ENCODE measurements at places on chromosomes 4 and X. TPM values are rescaled to one million over a fixed set of nuclear protein-coding genes. Genes with fewer than 3 reads are reported as not detected.

- no peak for DNase-seq
Observed at GRCh38 chr4:93747220-93747619, 81.3 kb upstream of the ATOH1 start.

GRCh38 chrX:124401696-124402095 lies 55.3 kb downstream of the SH2D1A start:
- DNase-seq, result no peak

- DNase-seq, result no peak
Observed at GRCh38 chrX:75603833-75604232, 81.0 kb upstream of the ZDHHC15 start.

DNA sequence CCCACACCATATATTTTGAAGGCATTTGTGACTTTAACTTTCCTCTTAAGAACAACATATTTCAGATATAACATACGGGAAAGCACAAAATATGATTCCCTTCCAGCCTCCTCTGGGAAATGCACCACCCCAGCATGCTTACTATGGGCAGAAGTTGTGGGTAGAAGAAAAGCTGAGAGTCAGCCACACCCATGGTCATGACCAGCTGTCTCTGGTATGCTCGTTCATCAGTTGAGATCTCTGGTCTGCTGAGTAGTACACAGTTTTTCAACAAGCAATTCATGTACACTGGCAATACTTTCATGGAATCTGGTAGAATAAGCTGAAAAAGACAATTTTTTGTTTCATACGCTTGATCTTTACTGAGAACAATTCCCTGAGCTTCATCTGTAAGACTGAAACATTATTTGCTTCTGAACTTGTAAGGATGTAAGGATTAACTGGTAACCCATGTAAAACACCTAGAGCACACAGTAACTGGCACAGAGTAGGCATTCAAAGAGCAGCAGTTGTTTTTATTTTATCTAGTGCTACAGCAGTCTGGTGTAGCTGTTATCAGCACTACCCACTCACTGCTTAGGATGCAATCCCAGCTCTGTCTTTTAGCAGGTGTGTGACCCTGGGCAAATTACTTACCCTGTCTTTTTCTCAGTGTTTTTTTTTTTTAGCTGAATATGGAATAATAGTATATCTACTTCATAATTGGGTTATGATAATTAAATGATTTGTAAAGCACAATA lies 47.6 kb downstream of the METTL14 start:
- DNase-seq, result no peak

USP17L27 gene
- not detected for total RNA-seq

DNA sequence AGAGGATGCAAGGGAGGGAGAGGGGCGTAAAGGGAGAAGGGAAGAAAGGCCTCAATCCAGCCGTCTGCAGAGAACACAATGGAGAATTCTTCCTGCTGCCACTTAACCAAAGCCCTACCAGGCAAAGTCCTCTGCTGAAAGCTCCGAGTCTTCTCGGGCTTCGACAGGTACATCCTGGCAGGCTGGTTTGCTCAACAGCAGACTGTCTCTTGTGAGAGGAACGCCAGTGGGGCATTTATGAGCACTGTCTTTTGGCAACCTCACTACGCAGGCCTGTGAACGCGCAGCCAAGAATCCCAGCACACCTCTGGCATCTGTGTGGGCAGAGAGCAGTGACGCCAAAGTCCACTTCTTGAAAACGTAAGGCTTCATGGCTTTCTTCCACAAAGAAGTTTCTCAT lies 207.5 kb upstream of the FAM9B start:
- DNase-seq, result no peak

SPIN2A gene
- total RNA-seq, result 0.53 TPM

DNA sequence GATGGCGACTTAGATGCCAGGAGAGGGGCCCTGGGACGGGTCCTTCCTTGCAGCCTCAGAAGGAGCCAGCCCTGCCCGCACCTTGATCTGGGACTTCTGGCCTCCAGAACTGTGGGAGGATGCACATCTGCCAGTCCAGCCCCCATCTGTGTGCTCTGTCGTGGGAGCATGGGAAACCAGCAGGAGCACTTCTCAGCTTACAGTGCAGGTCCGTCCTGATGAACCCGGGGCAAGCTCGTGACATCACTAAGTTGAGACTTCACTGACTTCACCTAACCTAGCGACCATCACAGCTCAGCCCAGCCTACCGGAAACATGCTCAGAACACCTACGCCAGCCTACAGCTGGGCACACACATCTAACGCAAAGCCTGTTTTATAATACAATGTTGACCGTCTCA lies 38.1 kb downstream of the ABLIM2 start:
- DNase-seq, result no peak

CLDN34 gene
- total RNA-seq, result 0.36 TPM

- DNase-seq, result peak; percentile 31
Observed at GRCh38 chr4:95268819-95269565, 279.8 kb downstream of the UNC5C start.

TREX2 gene
- total RNA-seq, result 0.91 TPM

DNA sequence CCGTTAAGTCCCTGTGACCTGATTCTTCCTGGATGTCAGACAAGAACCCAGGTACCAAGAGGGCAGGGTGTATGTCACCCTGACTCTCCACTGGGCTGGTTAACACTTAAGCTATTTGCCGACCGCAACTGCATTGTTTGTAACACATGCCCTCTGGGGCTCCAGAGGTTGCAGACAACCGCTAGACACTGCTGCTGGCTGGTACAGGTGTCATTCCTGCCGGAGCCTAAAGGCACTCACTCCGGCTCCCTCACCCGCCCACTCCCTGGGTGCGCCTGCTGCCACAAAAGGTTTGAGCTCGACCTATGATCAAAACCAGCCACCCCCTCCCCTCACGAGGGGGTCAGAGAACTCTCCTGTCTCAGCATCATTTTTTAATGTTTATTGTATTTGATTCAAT lies 208.2 kb downstream of the FAT4 start:
- DNase-seq, result peak; percentile 32

HTN1 gene
- not detected for total RNA-seq

FGG gene
- total RNA-seq, result not detected

- DNase-seq, result no peak
Observed at GRCh38 chrX:69226459-69227158, 61.4 kb upstream of the PJA1 start.

HS3ST1 gene
- 6.6 TPM for total RNA-seq

MAGEB17 gene
- not detected for total RNA-seq

ZFP42 gene
- total RNA-seq, result not detected

IBSP gene
- not detected for total RNA-seq

SCRG1 gene
- 2.4 TPM for total RNA-seq

GRCh38 chr4:110368409-110368808 lies 107.5 kb upstream of the ENPEP start:
- DNase-seq, result no peak

- no peak for DNase-seq
Observed at GRCh38 chr4:163195247-163195765, 28.6 kb upstream of the NAF1 start.

DNA sequence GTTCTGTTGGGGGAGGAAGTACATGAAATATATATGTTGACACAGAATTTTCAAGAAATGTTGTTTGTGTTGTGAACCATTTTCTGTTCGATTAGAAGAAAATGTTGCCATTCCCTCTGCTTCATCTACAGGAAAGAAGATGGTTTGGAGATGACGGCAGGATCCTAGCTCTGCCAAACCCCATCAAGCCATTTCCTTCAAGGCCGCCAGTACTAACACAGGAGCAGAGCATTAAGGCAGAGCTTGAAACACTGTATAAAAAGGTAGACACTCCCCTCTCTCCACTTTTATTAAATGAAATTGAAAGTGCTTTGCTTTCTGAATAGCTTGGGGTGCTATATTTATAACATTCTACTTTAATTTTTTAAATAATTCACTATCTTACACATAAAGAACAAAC lies 46.8 kb downstream of the CC2D2A start:
- no peak for DNase-seq

DNA sequence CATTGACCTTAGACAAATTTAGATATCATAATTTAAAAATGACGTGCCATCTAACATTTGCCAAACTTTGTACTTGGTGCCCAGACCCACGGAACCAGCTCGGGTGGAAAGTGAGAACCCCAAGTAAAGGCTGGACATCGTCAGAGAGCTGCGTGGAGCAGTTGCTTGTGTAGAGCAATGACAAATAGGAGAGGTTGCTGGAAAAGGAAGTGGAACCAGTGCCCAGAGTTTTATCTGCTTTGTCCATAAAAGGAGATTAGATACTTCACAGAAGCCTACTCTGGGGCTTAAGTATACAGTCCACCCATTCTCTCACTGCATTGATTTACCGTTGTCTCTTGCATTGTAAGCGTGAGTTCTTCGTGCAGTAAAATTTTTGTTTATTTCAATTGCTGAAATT lies 5.4 kb upstream of the TBC1D1 start:
- no peak for DNase-seq

DNA sequence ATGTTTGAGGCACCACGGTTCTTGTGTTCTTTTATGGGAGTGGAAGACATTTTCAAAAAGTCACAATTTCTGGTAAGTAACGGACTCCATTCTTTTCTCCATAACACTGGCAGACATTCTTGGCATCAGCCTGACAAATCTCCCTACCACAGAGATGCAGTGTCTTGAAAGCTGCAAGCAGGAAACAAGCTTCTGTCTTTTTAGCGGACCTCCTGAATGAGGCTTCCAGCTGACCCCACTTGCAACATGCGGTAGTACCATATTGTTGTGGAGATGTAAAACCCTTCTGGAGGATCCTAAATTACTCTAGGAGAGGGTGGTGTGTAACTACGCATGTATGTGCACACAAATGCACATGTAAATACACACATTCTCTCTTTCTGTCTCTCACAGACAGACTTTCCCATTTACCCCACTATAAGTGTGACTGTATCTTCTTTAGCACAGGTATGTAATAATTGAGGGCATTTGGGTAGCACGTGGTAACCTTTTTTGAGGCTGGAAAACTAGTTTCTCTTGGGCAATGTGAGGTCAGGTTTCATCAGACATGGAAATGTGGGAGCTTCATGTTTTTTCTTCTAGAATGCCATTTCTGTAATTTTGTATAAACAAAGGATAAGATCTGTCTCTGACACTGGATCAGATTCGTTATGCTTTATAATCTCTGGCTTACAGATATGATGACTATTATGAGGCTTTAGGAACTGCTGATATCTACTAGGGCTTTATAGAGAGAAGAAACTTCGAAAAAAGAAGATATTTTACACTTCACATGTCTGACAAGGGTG lies 130.1 kb downstream of the MGST2 start:
- no peak for DNase-seq

GRCh38 chrX:46573892-46574773 lies 568 bp downstream of the CHST7 start:
- peak; percentile 79 for DNase-seq

- no peak for DNase-seq
Observed at GRCh38 chrX:129782706-129783105, 3.0 kb downstream of the SASH3 start.

DNA sequence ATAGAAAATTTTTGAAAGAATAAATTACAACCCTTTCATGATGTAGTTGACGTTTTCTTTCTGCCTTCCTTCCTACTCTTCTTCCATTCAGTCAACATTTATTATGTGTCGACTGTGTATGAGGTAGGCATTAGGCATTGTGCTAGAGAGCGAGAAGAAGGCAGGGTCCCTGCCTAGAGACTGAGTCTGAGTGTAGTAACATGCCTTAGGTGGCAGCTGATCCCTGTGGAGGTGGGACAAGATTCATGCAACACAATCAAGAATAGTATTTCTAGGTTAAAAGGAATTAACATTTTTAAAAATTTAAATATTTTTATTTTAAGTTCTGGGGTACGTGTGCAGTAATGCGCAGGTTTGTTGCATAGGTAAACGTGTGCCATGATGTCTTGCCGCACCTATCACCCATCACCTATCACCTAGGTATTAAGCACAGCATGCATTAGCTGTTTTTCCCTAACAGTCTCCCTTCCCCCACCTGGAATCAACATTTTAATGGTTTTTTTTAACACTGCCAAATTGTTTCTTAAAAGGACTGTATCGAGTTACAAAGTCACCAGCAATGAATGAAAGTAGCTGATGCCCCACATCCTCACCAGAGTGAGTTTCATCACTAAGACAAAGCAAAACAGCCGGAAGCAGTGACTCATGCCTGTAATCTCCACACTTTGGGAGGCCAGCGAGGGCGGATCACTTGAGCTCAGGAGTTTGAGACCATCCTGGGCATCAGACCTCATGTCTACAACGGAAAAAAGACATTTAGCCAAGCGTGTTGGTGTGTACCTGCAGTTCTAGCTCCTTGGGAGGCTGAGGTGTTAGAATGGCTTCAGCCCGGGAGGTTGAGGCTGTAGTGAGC lies 84.0 kb downstream of the WWC2 start:
- peak; percentile 65 for DNase-seq

DNA sequence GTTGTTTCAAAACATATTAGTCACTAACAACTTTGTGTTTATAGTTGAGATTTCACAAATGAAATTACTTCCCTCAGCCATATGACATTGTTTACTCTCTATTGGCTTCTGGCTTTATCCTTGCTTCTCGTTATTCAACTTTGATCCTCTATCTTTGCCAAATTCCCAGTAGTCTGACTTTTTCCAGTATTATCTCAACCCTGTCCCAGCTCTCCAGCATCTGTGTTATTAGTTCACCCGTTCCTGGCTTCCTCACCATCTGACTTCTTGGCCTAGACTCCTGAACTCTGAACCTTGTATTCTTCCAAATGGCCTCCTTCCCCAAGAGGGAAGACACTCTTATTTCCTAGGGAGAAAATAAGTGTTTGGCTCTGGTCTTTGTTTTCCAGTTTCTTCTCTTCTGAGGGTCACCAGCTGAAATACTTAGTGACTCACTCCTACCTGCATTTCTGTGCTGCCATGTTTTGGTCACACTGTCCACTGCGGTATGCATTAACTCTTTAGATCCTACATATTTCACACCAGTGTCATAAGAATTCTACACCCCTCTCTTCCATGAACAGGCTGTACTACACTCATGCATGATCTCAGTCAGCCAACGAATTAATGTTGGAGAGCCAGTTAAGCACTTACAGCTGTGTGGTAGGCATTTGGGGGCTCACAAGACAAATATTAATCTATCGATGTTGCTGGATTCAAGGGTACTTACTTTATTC lies 17.0 kb upstream of the ARHGAP24 start:
- DNase-seq, result no peak

- no peak for DNase-seq
Observed at GRCh38 chrX:153845195-153845594, 14.9 kb upstream of the PDZD4 start.

FMR1NB gene
- total RNA-seq, result not detected
